ENCODE measurements at places on chromosomes 7 and 10.

- no peak for DNase-seq
Observed at GRCh38 chr10:30645340-30645827, 15.8 kb upstream of the LYZL2 start.

GRCh38 chr7:155795401-155795800 lies 16.9 kb downstream of the SHH start:
- no peak for DNase-seq

DNA sequence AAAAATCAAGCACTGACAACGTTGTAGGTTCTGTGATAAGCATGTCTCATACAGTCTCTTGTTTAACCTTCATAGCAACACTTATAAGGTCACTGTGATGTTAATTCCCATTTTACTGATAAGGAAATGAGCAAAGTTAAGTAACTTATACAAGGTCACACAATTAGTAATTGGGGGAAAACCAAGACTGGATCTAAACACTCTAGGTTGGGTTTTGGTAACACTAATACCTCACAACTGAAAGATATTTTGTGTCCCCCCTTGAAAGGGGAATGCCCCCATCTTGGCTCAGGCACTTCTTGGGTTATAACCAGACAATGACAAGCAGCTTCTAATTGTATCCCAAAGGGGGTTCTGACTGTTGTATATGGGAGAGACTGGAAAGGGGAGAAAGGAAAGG lies 36.0 kb upstream of the ABCB4 start:
- DNase-seq: peak; percentile 12

GRCh38 chr10:45375716-45376231 lies 1.8 kb downstream of the ALOX5 start:
- no peak for DNase-seq

DNA sequence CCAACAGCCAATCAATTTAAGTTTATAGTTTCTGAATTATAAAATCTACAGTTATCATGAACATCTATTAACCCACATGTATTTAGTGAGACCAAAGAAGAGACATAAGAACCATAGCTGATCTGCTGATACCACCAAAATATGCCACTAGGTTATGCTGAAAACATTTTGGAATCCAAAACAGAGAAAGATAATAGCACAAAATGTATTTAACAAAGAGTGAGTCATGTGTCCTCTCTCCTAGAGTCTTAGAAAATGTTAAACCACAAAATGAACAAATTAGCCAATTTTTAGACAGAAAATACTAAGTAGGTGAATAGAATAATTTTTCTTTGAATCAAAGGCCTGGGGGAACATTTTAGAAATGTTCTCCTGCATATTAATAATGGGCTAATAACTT lies 527.5 kb downstream of the GPAM start:
- DNase-seq: no peak

GRCh38 chr10:3293581-3294431 lies 121.2 kb upstream of the PITRM1 start:
- no peak for DNase-seq

DNA sequence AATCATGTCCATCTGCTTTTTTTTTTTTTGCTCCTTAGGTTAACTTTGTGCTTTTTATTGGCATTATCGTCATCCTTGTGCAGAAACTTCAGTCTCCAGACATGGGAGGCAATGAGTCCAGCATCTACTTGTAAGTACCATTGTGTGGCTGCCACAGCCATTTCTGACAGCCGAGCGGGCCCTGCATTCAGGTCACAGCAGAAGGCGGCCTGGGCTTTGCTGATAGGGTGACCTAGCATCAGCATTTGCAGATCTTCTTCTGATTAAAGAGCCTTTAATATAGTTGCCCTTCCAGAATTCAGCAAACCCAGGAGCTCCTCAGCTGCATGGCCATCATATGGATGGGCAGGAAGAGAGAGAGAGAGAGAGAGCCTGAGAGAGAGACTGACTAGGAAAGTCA lies 40.5 kb downstream of the ADCYAP1R1 start:
- DNase-seq: no peak

DNA sequence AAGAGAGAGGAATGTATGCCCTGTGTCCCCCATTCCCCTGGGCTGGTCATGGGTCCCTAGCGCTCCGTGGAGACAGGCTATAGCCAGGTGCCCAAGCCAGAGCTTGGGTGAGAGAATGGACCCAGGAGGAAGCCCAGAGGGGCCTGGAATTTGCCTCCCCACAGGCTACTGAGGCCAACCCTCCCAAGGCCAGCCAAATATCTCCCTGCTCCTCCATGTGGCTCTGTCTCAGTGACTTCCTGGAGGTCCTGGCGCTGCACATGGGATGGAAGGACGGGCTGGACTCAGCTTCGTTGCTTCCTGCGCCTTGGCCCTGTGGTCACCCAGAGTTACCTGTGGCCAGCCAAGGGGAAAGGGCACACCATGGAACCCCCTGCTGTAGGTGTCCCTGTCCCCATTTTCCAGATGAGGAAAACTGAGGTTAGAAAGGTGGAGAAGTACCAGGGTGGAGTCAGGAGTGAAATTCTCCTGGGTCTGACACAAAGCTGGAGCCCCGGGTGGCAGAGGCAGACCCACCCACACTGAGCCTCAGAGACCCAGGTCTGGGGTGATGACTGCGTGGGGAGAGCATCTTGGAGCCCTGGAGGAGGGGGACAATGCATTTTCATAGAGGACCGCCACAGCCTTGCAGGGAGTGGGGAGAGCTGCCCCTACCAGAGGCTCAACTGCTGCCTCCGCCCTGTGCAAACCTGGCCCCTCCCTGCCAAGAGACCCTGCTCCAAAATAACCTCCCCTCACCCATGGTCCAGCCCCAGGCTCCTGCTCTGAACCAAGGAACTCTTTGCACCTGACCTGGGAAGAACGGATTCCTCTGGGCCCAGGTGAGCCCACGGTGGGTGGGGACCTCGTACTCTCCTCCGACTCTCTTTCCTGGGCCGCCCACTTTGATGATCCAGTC lies 42.6 kb downstream of the TMEM270 start:
- DNase-seq: no peak

GRCh38 chr7:87013840-87014190 lies 45.6 kb downstream of the ELAPOR2 start:
- no peak for DNase-seq

DNA sequence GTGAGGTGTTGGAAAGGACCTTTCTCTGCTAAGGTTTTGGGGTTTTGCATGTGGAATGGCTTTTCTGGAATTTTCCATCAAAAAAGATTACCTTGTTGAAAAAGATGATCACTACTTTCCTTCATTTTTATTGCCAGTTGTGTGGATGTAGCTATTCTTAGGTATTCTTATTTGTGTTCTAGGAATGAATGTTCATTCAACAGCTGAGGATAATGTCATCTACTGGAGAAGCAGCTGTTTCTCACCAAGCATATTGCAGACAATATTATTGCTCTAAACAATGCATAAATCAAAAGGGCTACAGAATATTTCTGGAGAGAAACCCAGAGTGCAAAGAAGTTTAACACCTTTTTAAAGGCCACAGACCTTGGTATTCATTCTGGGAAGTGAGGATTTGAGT lies 145.6 kb upstream of the CALCR start:
- DNase-seq: no peak

DNA sequence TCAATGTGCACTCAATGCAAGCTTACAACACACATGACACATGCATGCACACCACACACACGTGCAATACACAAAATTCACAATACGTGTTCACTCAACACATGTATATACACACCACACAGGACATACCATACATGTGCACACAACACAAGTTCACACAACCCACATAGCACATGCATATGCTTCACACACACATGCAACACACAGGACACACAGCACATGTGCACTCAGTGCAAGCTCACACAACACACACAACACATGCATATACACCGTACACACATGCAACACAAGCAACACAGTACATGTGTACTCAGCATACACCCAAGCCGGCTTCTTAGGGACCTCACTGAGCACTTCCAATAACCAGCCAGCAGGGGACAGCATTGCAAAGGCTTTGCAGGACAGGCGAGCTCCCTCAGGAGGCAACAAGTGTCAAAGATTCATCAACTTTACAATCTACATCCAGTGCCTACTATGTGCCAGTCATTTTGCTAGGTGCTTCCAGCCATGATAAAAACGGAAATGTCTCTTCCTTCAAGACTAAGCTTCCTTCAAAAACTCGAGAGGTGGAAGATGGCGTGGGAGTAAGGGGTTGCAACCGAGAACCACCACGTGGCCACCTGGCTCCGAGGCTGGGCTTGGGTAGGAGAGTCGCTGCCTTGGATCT lies 61.1 kb downstream of the JCAD start:
- peak; percentile 77 for DNase-seq

- no peak for DNase-seq
Observed at GRCh38 chr10:103463499-103463898, 4.8 kb upstream of the CALHM1 start.

DNA sequence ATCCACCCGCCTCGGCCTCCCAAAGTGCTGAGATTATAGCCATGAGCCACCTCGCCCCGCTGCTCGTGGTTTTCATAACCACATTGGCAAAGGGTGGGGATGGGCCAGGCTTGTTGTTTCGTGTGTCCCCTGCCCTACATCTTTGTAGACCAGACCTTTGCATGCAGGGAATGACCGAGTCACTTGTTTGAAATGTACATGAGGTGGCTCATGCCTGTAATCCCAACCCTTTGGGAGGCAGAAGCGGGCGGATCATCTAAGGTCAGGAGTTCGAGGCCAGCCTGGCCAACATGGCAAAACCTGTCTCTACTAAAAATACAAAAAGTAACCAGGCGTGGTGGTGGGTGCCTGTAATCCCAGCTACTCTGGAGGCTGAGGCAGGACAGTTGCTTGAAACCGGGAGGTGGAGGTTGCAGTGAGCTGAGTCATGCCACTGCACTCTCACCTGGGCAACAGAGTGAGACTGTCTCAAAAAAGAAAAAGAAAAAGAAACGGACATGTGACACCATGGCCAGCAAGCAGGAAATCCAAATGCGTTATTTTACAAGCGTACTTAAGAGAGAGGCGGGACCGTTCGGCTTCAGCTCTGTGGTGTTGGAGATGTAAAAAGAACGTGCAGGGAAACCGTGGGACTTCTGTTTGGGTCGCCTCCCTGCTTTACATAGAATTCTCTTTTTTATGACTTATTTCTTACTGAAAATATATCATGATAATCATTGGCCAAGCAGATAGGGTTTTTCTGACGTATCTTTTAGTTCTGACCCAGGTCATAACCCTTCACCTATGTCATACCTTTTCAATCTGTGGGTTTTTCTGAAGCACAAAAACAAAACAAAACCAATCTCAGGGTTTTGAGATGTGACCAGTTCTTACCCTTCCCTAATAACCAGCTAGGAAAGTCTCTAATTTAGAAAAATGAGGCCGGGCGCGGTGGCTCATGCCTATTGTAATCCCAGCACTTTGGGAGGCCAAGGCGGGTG lies 45.1 kb downstream of the WIPI2 start:
- no peak for DNase-seq

DNA sequence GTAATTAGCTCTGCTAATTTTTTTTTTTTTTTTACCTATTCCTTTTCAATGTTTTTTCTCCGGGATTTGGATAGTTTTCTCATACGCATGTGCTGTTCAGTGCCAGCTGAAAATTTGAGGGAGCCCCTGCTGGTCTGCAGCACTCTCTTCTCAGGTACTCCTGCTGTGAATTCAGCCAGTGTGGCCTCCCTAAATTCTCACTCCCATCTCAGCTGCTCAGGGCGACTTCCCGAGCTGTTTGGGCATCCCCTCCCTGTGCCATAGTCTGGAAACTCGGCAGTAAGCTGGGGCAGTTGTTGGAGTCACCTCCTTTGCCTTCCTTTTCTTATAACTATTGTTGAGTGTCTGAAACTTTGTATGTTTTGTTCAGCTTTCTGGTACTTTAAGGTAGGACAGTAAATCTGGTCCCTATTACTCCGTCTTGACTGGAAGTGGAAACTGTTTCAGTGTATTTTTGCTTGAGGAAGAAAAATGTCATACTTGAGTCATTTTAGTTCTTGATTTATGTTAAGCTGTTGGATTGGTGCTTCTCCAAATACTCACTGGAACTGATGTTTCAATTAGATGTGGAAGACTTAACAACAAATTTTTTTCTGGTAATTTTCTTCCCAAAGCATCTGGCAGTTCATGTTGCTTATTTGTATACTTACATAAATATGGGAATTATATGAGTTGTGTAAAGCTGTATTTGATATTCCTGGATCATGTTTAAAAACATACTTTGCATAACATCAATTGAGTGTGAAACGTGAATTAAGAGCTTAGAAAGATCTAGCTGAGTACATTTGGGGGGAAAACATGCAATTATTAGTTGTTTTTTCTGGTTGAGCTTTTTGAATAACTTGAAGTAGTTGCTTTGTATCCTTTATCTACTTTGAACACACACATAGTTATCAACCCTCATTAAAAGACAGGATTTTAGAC lies 33.7 kb downstream of the MINPP1 start:
- DNase-seq: no peak

- no peak for DNase-seq
Observed at GRCh38 chr10:397321-398068, 262.2 kb downstream of the ZMYND11 start.

Data from GM13977 (cell line).